Vagina (tissue), 2 donors: ENCODE measurements at places on chromosomes 6 and 20.

DNA sequence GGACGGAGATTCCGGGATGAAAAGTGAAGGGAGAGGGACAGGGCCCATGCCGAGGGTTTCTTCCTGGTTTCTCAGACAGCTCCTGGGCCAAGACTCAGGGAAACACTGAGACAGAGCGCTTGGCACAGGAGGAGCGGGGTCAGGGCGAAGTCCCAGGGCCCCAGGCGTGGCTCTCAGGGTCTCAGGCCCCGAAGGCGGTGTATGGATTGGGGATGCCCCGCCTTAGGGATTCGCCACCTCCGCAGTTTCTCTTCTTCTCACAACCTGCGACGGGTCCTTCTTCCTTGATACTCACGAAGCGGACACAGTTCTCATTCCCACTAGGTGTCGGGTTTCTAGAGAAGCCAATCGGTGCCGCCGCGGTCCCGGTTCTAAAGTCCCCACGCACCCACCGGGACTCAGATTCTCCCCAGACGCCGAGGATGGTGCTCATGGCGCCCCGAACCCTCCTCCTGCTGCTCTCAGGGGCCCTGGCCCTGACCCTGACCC lies 55.0 kb upstream of the HLA-A start:
- DNase-seq = no peak

DNA sequence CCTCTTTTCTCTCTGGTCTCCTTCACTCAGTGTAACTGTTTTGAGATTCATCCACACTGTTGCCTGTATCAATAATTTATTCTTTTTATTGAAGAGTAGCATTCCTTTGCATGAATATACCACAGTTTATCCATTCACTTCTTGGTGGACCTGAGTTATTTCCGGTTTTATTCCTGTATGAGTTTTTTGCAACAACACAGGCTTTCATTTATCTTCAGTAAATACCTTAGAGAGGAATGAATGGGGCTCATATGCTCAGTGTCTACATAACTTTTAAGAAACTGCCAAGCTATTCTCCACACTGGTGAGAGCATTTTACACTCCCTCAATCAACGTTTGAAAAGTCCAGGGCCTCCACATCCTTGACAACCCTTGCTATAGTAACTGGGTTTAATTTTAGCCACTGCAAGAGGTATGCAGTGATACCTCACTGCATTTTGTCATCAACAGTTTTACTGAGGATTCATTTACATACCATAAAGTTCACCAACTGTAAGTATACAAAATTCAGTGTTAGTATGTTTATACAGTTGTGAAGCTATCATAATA lies 154.6 kb downstream of the PDE10A start:
- no peak for DNase-seq

GRCh38 chr6:71038711-71039344 lies 82.0 kb upstream of the B3GAT2 start:
- DNase-seq = no peak

GRCh38 chr6:160417146-160417545 lies 69.0 kb downstream of the SLC22A3 start:
- DNase-seq = no peak

DNA sequence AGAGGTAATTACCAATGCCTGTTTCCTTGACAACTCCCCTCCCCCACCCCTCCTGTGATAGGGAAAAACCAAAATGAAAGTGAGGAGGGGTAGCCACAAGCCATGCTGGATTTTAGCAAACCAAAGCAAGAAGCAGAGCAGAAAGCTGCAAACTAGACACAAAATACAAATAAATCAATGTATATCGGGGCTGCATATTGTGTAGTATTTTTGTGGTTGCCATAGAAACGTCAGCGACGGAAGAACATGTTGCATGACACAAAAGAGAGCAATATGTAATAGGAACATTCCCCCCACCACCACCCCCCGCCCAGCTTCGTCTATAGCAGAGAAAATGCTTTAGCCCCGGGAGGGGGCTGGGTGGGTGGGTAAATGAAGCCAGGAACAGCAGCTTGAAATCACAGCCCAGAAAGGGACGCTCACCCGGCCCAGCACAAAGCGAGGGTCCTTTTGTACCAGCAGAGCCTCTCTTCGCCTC lies 548 bp downstream of the AGPAT4 start:
- DNase-seq = no peak

DNA sequence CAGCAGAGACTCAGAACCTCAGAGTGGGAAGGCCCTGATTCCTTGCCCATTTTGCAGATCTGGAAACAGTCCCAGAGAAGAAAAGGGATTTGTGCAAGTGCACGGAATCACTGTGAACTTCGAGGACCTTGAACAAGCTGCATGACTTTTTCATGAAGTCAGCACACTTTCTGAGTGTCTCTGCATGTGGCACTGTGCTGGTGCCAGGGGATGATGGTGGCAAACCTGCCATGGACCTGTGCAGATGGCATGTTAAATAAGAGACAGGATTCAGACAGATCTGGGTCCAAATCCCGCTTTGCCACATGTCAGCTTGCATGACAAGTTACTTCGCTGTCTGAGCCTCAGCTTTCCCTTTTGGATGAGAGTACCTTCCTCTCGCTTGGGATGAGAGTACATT lies 26.8 kb downstream of the ZNF831 start:
- DNase-seq = no peak

DNA sequence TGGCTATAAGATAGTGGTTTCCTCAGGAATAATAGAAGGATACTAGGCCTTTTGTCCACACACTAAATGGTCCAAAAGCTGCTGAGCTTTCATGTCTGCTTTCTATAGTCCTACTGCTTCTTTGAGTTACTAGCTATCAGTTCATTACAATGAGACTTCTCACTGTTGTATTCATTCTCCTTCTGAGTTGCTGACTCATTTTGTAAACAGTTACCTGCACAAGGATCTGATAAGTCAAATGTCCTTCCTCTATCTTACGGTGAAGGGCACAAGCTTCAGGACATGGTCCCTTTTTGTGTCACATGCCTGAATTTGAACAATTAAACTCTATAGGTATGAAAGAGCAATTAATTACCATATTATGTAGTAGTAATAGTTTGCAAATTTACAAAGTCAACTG lies 90.5 kb downstream of the MAN1A1 start:
- no peak for DNase-seq
